Fibroblast of skin of back (primary cell): ENCODE measurements at places on chromosomes 11 and 22.

DNA sequence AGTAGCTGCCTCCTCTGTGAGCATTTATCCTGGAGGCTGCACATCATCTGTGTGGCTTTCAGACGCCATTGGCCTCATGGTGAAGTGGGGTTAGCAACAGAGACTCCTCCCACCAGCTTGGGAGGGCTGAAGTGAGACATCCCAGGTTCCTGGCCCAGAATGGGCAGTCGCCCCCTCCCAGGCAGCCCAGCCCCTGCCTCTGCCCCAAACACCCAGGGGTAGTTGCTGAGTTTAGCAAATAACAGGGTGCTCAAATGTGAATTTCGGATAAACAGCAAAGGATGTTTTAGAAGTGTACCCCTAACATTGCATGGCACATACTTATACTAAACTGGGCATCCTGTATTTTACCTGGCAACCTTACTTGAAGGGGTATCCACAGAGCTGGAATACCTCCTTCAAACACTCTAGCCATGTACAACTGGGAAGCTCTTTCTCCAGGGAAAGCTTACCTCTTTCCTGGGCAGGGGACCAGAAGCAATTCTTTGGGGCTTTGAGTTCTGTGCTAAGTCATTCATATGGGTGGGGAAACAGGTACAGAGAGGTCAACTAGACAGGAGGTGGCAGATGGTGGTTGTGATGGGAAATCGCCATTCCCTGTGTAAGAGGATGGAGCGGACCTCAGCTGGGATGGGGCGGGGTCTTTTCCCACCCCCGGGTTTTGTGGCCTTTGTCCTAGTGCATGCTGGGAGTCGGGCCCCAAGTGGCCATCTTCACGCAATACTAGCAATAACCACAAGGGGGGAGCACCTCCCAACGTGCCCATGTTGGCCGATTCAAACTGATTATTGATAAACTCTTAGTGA lies 19.3 kb downstream of the MTFP1 start:
- peak; percentile 51 for DNase-seq

DNA sequence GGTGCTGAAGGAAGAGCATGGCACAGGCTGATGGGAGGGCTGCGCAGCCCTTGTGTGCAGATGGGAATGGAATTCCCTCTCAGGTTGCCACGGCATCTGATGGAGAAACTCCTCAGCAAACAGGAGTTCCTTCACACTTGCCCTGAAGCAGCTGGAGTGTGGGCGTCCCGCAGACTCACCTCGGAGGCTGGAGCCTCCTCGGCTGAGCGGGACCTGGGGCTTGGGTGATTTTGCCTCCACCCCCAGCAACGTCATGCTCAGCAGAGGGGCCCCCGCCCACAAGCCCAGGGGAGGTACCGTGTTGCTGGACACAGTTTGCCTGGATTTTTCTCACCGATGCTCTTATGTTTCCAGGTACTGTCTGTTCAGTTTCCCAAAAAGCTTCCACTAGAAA lies 63.4 kb downstream of the MYO7A start:
- DNase-seq = no peak

DNA sequence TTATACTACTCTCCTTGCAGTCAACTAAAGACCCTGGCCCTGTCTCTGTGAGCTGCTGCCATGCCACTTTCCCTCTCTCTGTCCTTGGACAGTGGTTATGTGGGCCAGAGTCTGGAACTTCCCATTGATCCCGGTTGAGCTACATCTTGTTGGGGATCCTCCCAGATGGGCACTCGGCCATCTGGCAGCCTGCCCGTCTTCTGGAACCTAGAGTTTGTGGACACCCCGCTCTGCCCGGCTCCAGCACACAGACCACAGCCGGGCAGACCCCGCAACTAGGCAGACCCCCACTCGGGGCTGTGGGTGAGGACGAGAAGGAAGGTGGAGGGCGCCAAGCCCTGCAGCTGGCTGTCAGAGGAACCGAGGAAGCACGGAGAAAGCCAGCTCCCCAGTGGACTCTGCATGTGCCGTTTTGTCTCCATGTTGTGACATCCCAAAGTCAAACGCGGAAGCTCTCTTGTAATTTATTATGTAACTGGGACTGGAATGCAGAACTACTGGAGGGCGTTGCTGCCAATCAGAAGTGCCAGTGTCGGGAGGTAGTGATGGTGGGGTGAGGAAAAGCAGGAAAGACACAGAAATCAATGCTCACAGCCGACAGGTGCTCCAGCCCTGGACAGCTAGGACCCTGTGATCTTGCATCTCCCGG lies 207.7 kb downstream of the CEP164 start:
- no peak for DNase-seq

GRCh38 chr11:65633390-65634108 lies 4.4 kb upstream of the SIPA1 start:
- no peak for DNase-seq

DNA sequence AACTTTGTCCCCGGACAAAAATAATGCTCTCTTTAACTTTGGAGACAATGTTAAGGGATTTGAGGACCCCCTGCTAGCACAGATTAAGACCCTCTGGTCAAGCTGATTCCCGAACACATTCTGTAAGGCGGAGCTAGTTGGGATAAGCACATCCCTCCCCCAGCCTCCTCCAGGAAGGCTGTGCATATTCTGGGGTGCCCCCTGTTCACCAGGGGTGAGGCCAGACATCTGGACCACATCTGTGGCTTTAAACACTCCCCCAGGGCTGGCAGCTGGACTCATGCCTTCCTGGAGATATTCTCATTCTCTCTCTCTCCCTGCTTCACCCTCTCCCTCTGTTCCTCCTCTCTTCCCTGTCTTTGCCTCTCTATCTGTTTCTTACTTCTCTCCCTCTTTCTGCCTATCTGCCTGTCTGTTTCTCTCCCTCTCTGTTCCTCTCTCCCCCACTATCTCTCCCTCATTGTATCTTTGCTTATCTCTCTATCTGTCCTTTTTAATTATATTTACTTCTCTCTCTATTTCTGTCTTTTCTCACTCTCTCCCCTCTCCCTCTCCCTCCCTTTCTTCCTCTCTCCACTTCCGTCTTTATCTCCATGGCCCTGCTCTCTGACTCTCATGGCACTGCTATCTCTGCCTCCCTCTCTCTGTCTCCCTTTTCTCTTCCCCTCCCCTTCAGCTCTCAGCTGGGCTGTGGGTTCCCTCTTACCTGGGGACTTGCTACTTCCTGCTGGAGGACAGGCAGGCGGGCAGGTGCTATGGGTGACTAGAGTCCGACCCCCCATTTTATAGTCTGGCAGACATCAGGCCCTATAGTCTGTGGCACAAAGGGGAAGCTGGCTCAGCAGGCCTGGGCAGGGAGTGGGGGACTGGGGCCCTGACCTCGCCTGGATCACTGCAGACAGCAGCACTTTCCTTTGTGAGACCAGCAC lies at the start of gene CRYBB1:
Gene CRYBB1, minus strand, starts transcription at position 757 of the 929 bp plus-strand sequence. CDS start 1,708 bp downstream, outside the sequence.
- no peak for DNase-seq

DNA sequence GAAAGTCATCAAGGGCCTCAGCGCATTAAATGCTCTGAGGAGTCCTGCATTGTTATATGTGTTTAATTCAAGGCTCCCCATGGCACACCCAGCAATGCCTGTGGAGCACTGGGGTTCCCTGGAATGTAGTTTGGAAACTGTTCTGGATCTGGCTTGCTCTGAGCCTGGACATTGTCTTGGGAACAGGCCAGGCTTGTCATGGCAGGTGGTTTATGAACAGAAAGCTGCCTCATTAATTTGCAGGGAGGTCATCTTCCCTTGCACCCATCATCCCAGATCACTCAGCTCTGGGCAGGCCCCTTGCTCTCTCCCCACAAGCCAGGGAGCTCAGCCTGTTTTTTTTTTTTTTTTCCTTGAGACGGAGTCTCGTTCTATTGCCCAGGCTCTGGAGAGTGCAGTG lies 32.9 kb downstream of the RPS6KA4 start:
- no peak for DNase-seq

GRCh38 chr11:121802542-121802941 lies 313.5 kb downstream of the BLID start:
- no peak for DNase-seq

DNA sequence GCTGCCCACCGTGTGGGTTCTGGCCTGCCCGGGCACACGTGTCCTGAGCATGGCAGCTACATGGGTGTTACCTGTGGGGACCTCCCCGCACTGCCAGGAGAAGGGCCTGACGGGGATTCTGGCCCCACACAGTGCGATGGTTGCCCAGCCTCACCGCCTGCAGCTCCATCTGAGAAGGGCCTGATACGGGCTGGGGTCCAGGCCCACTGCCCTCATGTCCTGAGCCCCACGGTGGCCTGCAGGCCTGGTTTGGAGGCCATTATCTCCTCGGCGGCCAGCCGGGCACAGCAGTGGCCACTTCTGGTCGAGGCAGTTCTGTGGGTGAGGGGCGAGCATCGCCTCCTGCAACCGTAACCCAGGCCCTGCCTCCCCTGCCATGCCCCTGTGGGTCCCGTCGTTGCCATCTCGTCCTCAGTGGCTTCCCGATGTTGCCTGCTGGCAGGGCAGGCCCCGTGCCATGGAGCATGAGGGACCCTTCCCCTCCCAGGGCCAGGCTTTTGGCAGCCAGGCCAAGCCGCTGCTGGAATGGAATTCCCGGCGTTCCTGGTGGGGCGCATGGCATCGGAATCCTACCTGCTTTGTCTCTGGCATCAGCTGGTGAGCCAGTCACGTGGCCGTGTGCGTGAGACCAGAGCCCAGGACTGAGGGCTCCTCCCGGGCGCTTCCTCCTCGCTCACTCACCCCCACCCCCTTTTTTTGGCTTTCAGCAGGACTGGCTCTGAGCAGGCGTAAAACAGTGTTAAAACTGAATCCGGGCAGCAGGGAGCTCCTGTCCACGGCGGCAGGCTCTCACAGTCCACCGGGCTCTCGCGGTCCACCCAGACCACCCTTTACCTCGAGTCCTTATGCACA lies 71.9 kb upstream of the PPARA start:
- DNase-seq = peak; percentile 70

- DNase-seq = peak; percentile 82
Observed at GRCh38 chr11:9861860-9862725, 198.2 kb downstream of the SWAP70 start.

- peak; percentile 18 for DNase-seq
Observed at GRCh38 chr11:297586-298405, 1.5 kb downstream of the IFITM5 start.

DNA sequence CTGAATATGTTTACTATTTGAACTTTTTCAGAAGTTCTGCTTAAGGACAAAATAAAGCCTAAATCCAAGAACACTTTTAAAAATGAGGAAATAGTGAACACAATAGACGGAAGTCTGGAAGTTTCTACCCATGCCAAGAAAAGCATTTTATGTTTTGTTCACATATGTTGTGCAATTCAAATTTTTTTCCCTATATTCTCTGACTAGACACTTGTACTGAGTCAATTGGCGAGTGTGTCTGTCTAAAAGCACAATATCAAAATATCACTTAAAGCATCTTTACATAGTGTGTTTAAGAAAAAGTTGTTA lies 29.2 kb downstream of the INCENP start:
- DNase-seq = no peak

GRCh38 chr11:79414644-79415317 lies 26.0 kb downstream of the TENM4 start:
- DNase-seq = peak; percentile 83

GRCh38 chr22:35575116-35575748 lies 34.6 kb downstream of the RASD2 start:
- no peak for DNase-seq

- no peak for DNase-seq
Observed at GRCh38 chr22:38943882-38944281, 13.5 kb upstream of the APOBEC3A start.

- DNase-seq = no peak
Observed at GRCh38 chr11:35322318-35322979, 96.9 kb downstream of the SLC1A2 start.

DNA sequence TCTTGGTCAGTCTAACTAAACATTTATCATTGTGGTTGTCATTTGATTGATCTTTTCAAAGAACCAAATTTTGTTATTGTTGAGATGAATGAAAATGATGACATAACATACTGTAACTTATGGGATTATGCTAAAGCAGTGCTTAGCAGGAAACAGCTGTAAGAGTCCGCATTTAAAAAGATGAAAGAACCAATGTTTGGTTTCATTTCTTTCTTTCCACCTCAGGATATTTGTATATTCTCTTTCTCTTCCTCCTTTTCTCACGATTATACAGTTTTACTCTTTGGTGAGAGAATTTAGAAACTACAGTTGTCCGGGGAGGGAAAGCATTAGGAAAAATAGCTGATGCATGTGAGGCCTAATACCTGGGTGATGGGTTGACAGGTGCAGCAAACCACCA lies 23.1 kb downstream of the PIH1D2 start:
- DNase-seq = no peak

DNA sequence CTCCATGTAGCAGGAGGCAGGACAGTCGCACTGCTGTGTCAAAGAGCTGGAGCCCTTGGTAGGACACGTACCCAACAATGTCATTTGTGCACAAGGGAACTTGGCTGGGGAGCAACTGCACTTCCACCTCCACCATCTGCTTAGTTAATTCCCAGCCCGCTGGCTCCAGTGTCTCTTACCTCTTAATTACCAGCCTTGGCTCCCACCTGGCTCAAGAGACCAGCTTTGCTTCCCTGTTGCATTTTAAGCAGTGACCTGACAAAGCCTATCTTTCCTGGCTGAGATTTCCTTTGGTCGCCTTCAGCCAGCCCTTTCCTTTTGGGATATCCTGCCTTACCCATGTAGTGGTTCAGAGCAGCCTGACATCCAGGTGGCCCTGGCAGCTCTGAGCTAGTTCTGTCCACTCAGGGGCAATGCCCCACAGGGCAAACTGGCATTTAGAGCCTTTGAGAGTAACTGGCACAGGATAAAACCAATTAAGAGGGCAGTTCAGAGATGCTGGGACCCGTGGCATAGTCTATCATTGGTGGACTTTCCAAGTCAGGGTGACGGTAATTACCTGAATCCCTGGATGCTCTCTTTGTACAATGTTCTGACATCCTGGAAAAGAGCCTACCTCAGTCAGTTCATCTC lies 212.6 kb upstream of the SORL1-AS1 start:
- no peak for DNase-seq

GRCh38 chr11:7606496-7606895 lies 66.8 kb downstream of the CYB5R2 start:
- no peak for DNase-seq

DNA sequence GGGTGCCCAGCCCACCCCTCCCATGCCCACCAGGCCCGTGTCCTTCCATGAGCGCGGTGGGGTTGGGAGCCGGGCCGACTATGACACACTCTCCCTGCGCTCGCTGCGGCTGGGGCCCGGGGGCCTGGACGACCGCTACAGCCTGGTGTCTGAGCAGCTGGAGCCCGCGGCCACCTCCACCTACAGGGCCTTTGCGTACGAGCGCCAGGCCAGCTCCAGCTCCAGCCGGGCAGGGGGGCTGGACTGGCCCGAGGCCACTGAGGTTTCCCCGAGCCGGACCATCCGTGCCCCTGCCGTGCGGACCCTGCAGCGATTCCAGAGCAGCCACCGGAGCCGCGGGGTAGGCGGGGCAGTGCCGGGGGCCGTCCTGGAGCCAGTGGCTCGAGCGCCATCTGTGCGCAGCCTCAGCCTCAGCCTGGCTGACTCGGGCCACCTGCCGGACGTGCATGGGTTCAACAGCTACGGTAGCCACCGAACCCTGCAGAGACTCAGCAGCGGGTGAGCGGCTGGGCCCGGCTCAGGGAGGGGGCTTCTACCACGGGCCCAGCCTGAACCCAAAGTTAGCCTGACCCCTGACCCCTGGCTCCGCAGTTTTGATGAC lies 3.0 kb downstream of the PKP3 start:
- peak; percentile 67 for DNase-seq

- no peak for DNase-seq
Observed at GRCh38 chr11:116595305-116595880, 177.4 kb downstream of the BUD13 start.
